ENCODE measurements at places on chromosomes 2 and 18. TPM values are rescaled to one million over a fixed set of nuclear protein-coding genes. Genes with fewer than 3 reads are reported as not detected.

The NMUR1 gene
- not detected for total RNA-seq

The PROKR1 gene
- not detected for total RNA-seq

The MARCHF4 gene
- total RNA-seq, result 5.0 TPM

The CCDC138 gene
- total RNA-seq, result 5.6 TPM

The KDM3A gene
- 9.6 TPM for total RNA-seq
